BE2C (cell line): ENCODE measurements at places on chromosomes 13 and 19.

GRCh38 chr13:41315443-41316047, 4.5 kb downstream of the NAA16 start:
- no peak for DNase-seq

GRCh38 chr19:45297674-45298073, 25.0 kb downstream of the CKM start:
- DNase-seq, result no peak

DNA sequence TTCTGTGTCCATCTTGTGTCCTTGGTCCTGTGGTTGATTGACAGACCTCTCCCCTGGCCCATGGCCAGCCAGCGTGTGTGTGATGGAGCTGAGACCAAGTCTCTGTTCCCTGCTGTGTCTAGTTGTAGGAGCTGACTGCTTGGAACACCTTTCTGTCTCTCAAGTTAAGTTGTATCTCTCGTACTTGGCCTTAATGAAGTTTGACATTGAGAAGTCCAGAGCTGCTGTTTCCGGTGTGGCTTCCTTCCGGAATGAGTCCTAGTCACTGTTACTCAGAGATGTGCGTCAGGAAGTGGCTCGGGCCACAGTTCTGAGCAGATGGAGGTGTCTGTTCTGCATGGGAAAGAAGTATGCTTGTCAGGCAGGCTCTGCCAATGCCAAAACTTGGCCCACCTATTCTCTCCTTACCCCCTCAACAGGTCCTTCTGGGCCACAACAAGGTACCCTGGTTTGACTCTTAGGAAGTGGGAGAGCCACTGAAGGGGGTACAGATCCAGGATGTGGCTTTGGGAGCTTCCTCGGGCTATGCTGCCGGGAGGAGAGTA, 54.3 kb downstream of the GATAD2A start:
- DNase-seq, result peak; percentile 39

DNA sequence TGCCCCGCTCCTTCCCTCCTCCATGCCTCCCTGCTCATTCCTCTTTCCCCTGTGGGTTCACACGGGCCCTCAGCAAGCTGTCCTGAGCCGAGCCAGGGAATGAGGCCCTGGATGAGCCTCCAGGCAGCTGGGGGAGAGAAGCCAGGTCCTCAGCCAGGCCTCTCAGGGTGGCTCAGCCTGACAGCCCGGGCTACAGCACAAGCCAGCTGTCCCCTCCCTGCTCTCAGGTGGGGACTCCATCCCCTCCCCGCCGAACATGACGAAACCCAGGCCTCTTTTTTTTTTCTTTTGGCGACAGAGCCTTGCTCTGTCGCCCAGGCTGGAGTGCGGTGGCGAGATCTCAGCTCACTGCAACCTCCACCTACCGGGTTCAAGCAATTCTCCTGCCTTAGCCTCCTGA, 40.0 kb upstream of the MATK start:
- DNase-seq, result peak; percentile 43

- peak; percentile 99 for DNase-seq
Observed at GRCh38 chr19:58554494-58555368, at the start of gene CHMP2A. TSS of gene CHMP2A (minus strand) at chr19:58555105. CDS start at chr19:58554212, 893 bp downstream.

GRCh38 chr13:112053167-112053743, 13.7 kb upstream of the SOX1 start:
- DNase-seq, result no peak

DNA sequence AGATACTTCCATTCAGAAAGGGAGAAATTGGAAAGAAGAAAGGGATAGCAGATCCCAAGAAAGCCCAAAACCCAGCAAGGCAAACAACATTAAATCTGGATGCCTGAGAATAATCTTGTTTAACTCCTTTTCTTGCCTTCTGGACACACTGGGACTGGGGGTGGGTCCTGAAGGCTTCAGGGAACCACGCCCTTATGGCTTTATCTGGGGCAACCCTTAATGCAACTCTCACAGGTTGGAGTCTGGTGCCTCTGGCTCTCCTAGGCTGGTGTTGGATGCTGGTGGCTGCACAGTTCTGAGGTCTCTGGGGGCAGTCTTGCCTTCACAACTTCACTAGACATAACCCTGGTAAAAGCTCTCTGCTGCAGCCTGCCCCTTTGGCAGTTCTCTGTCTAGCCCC, 27.9 kb downstream of the PAN3 start:
- no peak for DNase-seq

DNA sequence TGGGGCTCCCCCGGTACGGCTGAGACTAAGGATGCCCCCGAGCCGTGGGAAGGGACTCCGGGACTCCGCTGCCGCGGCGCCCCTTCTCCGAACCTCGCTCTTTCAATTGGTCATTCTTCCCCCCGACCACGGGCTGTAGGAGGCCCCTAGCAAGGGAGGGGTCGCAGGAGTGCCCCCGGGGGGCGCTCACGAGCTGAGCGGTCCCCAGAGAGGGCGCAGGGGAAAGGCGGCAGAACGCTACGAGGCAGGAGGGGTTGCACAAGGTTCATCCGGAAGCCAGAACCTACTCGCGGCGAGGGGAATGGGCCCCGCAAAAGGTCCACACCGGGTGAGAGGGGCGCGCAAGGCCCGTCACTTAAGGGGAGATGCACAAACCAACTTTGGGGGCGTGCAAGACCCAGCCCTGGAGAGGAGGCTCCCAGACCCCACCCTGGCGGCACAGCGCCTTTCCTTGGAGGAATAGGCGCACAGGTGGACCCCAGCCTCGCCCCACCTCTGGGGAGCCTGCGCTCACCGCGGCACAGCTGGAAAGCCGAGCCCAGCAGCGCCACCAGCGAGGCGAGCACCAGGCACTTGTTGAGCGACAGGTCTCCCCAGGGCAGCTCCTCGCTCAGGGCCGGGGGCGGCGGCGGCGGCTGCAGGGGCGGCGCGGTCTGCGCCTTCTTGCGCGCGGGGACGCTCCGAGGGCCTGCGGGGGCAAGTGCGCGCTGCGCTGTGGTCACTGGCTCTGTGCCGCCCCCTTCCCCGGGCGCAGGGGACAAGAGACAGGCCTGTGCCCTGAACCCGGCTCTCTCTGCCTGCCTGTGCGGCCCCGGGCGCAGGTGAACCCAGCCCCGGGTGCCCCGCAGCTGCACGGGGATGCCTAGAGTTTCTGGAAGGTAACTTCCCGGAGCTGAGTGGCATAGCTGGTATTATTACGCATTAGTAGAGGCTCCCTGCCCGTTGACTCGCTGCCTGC, 2.8 kb downstream of the JSRP1 start:
- DNase-seq, result peak; percentile 15

DNA sequence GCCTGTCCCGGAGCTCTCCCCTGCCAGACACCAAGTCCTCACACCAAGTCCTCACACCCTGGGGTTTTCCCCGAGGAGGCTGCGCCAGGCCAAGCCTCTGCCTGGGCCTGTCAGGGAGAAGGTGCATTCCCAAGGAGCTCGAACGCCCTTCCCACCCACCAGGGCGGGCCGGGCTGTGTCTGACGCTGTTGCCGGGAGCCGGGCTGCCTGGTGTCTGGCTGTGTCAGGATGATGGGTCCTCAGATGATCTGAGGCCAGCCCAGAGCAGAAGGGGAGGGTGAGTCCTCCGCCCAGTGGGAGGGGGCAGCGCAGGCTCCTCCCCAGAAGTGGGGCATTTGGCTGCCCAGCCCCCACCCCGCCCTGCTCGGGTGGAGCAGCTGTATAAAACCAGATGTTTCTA, 2.3 kb upstream of the HAS1 start:
- peak; percentile 37 for DNase-seq

DNA sequence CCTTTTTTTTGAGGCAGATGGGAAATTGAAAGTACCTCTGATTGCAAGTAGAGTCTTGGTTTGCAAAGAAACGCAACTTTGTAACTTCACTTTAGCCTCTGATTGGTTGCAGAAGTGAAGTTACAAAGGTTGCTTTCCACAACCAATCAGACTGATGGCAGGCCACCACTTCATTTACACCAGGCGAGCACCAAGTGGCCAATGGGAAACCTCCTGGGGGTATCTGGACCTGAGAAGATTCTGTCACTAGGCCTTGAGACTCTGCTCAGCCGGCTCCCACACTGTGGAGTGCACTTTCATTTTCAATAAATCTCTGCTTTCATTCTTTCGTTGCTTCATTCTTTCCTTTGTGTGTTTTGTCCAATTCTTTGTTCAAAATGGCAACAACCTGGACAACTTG, 19.1 kb downstream of the PEPD start:
- no peak for DNase-seq

GRCh38 chr19:30388327-30388726, 16.1 kb downstream of the ZNF536 start:
- no peak for DNase-seq
